ENCODE measurements at places on chromosomes 1 and 21.
A peak's percentile ranks its signal among the peaks of the same experiment; 100 is the strongest.

GRCh38 chr1:100456880-100457279 lies 81.1 kb upstream of the GPR88 start:
- no peak for DNase-seq

GRCh38 chr1:22364764-22365163 lies 86.9 kb upstream of the ZBTB40 start:
- DNase-seq: no peak

- DNase-seq: no peak
Measured at GRCh38 chr1:66493731-66494130, 40.2 kb upstream of the SGIP1 start.

DNA sequence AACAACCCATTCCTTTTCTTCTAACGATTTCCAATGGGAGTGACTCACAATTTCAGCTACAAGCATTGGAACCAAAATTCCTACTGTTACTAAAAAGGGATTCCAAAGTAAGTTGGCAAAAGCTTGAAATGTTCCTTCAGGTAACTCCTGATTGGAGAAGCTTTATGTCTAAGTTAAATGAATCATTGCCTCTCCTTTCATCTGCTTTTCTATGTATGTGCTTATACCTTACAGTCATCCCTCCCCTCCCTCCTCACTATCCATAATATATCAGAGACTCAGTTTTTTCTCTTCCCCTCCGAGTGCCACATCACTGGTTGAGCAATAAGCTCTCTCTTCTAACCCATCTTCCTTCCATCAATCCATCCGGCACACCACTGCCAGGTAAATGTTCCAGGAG lies 86.8 kb downstream of the TIAM1 start:
- no peak for DNase-seq

GRCh38 chr1:183931646-183932271 lies 105.8 kb downstream of the COLGALT2 start:
- no peak for DNase-seq

GRCh38 chr21:44701023-44701400 lies 4.0 kb downstream of the KRTAP10-12 start:
- DNase-seq: no peak

DNA sequence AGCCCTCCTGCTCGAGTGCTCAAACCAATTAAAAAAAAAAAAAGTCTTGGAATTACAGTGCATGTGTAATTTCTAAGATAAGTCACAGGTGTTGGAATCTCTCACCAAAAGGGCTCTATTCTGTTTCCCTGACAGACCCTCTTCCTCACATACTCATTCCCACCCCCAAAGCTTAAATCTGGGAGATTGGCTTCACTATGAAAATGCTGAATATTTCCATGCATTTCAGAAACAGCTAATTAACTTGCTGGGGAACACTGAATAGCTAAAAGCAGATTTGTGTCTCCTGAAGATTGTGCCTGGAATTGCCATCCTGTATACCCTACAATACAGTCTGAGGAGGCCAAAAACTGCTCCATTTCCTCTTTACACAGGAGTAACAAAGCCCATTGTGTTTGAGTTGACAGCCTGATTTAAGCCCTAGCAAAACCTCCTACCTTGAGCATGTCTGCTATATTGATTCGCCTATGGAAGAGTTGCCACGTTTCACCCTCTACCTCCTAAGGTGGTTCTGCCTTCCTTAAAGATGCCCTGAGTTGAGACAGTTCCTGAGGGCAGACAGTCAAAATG lies 1.4 kb upstream of the PIK3R3 start:
- no peak for DNase-seq

GRCh38 chr1:119435052-119435451 lies 20.1 kb downstream of the HSD3B2 start:
- DNase-seq: no peak

DNA sequence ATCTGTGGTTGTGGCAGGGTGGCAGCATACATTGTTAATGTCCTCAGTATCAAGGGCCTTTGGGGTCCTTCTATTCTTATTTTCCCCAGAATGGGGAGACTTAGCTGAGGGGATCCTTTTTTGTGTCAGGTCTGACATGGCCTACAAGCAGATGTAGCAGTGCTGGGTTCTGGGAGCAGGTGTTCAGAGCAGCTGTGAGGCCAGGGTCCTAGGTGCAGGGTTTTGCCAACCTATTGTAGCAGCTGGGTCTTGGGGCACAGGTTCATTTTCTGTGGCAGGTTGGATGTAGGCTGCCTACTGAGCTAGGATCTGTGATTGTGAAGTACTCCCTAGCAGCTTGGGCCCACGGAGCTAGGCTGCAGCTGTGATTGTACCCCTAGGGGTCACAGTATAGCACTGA lies 60.1 kb downstream of the DIPK1A start:
- DNase-seq: no peak

GRCh38 chr1:156618853-156619581 lies at the start of gene HAPLN2:
Gene HAPLN2, plus strand, starts transcription at chr1:156619415. Its CDS starts 4,076 bp downstream, at chr1:156623491.
- no peak for DNase-seq

DNA sequence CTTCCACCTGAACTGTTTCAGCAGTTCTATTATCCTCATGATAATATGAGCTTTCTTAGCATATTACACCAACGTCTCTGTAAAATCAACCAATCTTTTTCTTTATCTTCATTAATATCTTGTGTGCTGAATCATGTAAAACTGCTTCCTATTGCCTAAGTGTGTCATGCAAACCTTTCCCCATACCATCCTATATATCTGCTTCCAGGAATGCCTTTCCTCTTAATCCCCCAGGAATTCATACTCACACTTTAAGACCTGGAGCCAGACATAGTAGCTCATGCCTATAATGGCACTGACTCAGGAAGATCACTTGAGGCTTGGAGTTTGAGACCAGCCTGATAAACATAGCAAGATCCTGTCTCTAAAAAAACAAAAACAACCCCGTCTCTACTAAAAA lies 183.9 kb downstream of the NRIP1 start:
- no peak for DNase-seq

DNA sequence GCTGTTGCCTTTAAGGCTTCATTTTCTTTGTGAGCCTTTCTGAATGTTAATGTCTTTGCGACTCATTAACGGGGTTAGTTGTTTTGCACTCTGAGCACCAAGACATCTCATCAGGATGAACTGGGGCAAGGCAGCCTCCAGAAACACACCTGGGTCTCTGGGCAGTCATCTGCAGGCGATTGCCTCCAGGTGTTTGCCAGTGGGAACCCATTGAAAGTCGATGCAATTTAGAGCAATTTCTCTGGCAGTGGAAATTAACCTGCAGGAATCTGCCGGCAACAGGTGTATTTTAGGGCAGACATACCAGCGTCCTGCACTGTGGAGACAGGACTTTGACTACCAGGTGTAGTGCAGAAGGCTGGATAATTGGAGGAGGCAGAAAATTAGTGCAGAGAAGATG lies 661.0 kb upstream of the PTBP2 start:
- DNase-seq: no peak

DNA sequence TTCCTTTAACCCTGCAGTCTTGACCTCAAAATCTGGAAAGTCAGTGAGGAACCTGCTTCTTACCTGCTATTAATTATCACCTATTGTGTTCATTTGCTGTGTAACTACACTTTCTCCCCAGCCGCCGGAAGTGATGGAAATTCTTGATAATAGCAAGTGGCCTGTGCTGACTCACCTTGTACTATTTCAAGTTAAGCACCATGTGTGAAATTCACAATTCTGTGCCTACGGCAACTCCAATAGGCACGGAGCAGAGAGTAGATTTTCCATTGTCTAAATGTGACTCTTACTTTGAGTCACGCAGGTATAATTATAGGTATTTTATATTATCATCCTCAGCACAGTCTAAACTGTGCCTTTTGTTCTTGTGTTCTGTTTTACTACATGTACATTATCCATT lies 466.8 kb downstream of the KIF26B start:
- DNase-seq: no peak

DNA sequence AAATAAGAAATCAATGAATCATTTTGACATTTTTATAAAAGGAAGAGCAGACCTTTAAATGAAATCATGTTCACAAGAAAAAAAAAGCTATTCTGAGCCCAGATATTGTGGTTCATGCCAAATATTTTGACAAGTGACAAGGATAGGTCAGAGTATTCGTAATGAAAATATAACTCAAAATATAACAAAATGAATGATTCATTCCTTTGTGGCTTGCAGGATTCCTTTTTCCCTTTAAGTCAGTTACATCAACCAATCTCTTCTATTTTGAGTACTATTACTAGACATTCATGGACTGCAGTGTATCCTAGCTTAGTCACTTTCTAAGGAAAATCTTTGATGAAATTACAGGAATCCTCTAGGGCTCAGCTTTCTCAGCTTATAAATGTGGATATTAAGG lies 188.7 kb downstream of the COL11A1 start:
- no peak for DNase-seq

DNA sequence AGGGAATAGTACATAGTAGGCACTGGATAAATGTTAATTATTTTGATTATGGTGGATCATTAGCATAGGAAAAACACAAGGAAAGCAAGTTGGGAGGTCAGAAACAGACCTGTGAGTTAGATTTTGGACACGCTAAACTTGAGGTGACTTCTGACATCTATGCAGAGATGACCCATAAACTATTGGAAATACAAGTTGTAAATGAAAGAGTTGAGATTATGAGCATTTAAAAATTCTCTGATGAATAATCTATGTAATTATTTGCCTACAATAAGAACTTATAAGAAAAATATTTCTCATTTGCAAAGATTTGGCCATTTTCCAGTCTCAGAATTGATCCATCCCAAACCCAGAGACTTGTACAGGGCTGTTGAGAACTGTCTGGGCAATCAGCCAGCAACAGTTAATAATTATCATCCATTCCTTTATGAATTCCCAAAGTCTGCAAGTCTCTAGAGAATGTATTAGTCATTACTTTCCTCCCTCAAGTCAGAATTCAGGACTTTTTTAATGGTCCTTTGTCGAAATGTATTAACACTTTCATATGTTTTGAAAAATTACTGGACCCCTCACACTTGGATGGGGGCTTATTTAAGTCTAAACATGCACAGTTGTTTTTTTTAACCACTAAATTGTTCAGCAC lies 19.4 kb upstream of the SLAMF6 start:
- DNase-seq: no peak

DNA sequence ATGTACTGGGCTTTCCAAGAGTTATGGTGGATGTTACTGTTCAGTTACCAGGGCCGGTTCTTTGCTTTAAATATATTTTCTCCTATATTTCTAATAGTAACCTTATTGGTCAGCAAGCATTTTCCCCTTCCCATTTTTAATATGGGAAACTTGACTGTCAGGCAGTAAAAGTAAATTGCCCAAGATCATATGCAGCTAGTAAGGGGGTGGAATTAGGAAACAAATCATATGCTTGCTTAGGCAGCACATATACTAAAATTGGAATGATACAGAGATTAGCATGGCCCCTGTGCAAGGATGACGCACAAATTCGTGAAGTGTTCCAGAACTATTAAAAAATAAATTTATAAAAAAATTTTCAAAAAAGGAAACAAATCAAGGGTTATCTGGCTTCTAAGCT lies 73.9 kb downstream of the PATJ start:
- DNase-seq: no peak

DNA sequence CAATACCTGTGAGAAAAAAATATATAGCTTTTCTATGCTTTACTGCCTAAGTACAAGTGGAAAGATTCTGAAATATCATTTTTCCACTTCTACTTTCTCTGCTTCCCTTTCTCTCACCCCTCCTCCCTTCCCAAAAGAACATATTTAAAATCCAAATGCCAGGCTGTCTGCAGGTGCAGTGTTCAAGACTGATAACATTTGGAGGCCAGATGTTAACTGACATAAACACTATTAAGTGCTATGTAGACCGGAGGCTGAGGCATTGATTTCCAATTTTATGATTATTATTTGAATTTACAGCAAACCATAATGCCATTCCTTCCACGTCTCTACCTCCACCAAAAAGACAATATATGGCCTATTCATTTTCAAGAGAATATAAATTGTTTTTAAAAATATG lies 296.9 kb upstream of the SGIP1 start:
- no peak for DNase-seq

- DNase-seq: peak; percentile 68
Measured at GRCh38 chr1:2496087-2496622, 20.1 kb downstream of the PLCH2 start.

- DNase-seq: no peak
Measured at GRCh38 chr1:87117761-87118368, 203.4 kb downstream of the HS2ST1 start.

- no peak for DNase-seq
Measured at GRCh38 chr1:221100611-221101010, 221.4 kb downstream of the HLX start.

- DNase-seq: no peak
Measured at GRCh38 chr1:117231748-117232373, 21.1 kb upstream of the VTCN1 start.

DNA sequence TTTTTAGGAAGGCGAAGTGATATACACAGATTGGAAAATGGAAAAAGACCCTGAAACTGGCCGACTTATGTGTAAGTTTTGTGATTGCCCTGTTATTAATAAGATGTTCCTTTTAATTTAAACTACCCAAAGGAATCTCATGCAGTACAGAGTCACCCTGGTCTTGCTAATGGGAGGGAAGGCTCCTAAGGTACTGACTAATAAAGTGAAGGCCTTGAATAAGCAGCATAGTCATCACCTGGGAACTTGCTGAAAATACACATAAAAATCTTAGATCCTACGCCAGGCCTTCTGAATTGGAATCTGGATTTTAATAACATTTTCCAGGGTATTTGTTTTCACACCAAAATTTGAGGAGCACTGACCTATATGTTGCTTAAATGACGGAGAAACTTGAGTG lies 73.4 kb upstream of the MCOLN3 start:
- no peak for DNase-seq

- DNase-seq: no peak
Measured at GRCh38 chr1:46068525-46068924, 63.9 kb downstream of the PIK3R3 start.

GRCh38 chr21:35208810-35209517 lies 159.9 kb upstream of the RUNX1 start:
- no peak for DNase-seq

DNA sequence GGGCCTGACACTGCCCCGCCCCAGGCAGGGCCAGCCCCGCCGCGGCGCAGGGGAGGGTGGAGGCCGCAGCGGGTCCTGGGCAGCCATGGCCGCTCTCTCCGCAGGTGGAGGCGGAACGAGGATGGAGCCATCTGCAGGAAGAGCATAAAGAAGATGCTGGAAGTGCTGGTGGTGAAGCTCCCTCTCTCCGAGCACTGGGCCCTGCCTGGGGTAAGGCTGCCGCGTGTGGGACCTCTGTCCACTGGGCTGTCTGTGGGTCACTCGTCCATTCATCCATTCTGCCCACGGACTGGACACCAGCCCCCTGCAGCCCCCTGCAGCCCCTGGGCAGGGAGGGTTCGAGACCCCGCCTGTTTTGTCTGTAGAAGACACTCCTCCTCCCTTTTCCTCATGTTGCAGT lies 18.4 kb upstream of the LRRC3 start:
- no peak for DNase-seq

DNA sequence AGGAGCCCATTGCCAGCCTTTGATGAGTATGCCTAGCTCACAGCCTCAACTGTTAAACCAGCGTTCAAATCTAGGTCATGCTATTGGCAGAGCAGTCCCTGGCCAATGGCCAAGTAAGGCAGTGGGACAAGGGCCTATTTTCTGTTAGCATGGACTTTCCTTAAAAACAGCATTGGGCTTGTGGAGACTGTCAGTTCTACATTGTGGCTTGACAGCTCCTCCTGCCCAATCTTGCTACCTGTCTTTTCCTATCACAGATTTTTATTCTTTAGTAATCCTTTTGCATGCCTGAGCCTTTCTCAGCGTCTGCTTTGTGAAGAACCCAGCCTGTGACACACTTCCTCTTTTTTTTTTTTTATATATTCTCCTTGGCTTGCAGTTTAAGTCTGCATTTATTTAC lies 56.4 kb downstream of the DIP2A start:
- DNase-seq: peak; percentile 41
